Lower leg skin (tissue), 4 donors: ENCODE measurements at places on chromosomes 7 and 10.

GRCh38 chr10:132335189-132336063 is 3.4 kb downstream of the LRRC27 start:
- peak; percentile 36 for DNase-seq

- no peak for DNase-seq
Observed at GRCh38 chr7:87210506-87210905, 9.0 kb downstream of the TMEM243 start.

GRCh38 chr7:4631380-4632179 is 50.5 kb upstream of the FOXK1 start:
- DNase-seq = peak; percentile 87

- DNase-seq = no peak
Observed at GRCh38 chr7:139396323-139396951, 36.7 kb downstream of the LUC7L2 start.

DNA sequence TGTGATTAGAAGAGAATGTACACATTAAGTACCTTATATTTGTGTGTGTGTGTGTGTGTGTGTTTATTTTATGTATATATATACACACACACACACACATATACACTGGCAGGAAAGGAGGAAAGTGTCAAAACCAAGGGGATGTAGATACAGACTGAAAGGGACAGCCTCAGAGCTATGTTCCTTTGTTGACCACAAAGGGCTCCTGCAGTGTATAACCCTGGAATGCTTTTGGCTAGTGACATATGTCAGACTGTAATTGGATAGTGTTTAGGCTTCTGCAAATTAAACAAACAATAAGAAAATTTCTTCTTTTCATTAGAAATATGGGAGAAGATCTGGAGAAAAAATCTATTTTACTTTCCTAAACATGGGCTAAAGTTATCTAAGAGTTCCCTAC is 15.9 kb downstream of the GBF1 start:
- DNase-seq = no peak

DNA sequence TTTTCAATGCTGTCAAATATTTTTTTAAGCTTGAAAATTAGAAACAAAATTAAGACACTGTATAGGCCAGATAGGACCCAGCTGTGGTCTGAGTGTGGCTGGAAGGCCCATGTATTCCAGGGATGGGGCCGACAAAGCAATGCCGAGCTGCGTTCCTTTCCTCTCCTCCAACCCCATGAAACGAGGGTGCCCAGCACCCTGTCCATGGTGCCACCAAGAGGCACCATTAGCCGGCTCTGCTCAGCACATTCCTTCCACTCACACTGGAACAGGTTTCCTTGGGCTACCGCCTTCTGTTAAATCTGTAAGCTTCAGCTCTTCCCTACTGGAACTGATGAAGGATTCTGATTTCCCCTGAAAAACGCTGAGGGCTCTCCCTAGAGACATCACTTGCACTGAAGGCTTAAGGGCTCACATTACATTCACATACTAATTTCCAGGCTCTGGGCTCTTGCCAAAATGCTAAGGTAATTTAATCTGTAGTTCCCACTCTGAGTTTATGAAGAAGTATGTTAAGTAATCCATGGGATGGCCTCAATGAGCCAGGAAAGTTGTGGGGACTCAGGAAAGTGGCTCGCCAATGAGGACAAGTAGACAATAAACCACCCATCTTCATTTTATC is 73.7 kb upstream of the CAMK2B start:
- DNase-seq = no peak

DNA sequence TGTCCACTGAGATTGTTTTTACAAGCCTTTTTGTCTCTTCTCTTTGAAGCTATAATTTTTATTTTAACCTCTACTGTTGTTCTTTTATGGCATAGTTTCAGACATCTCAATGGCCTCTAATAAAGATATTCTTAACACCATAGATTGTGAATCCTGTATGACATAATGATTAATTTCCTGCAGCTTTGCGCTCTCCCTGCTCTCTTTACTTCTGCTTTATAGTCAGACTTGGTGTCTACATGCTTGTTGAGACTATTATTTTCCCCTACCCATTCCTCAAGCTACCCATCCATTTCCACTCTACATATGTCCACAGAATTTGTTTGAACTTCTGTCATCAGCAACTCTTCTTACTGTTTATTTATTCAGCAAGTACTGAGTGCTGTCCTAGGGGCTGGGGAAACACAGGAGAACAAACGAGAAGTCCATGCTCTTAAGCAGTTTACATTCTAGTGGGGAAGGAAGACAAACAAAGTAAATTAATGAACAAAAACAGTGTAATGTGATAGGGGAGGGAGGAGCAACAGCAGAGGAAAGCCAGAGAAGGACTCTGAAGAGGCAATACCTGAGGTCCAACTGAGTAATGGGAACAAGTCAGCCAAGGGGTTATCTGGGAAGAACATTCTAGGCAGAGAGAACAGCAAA is 110.1 kb downstream of the CDK14 start:
- DNase-seq = no peak

DNA sequence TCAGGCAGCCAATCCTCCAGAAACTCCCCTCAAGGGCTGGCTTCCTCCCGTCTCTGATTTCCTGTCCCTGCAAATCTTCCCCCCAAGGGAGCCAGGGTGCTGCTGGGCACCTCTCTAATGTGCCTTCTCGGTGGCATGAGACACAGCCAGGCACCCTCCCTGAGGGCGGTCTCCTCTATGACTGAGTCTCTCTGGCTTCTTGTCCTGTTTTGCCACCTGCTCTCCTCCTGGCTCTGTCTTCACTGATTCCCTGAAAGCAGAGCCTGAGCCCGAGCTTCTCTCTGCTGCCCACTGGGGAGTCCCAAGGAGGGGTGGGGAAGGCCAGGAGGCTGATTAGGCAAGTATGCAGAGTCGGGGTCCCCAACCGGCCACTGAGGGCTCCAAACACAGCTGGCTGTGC is 60.4 kb upstream of the INSIG1 start:
- DNase-seq = no peak

DNA sequence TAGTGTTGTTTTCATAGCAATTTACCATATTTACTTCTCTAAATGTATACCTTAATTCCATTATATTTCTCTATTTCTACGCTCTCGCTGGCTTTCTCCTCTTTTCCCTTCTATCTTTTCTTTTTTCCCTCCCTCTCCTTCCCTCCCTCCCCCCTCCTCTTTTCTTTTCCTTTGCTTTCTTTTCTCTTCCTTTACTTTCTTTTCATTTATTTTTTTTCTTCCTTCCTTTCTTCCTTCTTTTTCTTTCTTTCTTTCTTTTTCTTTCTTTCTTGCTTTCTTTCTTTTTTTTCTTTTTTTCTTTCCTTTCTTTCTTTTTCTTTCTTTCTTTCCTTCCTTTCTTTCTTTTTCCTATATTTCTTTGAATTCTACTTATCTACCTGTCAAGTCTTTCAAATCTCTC is 533.0 kb upstream of the POT1 start:
- DNase-seq = no peak

GRCh38 chr7:43038254-43038653 is 74.2 kb upstream of the HECW1 start:
- no peak for DNase-seq
